ENCODE measurements at places on chromosomes 2 and 18.

DNA sequence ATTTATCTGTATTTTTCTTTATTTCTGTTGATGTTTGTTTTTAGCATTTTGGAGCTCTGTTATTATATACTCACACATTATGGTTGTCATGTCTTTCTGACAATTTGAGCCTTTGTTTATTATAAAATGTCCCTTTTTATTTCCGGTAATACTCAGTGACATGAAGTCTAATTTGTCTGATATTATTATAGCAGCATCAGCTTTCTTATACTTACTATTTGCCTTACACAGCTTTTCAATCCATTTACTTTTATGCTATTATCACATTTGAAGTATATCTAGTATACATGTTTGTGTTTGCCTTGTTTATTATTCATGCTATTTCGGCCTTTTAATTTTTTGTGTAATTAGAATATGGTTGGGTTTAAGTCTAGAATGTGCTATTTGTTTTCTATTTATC is 430.6 kb upstream of the FANCL start:
- no peak for DNase-seq

GRCh38 chr2:100140582-100140981 is 1.8 kb downstream of the AFF3 start:
- no peak for DNase-seq

- DNase-seq: no peak
Observed at GRCh38 chr2:65358678-65359400, 73.6 kb downstream of the SPRED2 start.

GRCh38 chr2:83068714-83069113 is 1390.4 kb downstream of the SUCLG1 start:
- no peak for DNase-seq

GRCh38 chr2:109318150-109318948 is 189.3 kb downstream of the SH3RF3 start:
- no peak for DNase-seq

DNA sequence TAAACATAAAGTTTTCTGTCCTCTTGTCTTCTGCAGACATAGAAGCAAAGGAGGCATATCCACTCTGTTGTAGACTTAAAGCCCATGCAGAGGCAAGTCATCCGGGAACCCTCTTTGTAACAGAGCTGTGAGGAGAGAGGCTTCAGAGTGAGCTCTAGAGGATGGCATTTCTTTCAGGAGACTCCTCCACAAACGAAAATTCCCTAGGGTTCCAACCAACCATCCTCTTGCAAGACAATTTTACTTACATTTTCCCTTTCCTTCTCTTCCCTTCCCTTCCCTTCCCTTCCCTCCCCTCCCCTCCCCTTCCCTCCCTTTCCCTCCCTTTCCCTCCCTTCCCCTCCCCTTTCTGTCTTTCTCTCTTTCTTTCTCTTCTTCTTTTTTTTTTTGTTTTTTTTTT is 446.3 kb upstream of the MAP2 start:
- DNase-seq: no peak

DNA sequence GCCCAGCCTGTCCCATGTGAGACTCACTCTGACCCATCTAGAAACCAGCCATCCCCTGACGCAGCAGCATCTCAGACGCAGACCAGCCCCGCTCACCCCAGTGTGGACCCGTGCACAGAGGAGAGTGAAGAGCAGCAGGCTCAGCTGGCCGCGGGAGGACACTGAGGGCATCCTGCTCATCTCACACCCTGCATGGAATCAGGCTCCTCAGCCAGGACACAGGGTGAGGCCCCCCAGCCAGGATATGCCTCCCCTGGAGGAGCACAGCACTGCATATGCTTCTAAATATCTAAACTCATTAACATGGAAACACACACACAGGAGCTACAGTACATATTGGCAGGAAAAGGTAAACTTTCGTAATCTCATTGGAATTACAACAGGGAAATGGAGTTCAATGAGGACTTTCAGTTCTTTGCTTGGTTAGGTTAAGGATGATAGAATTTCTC is 34.4 kb downstream of the NEMP2 start:
- no peak for DNase-seq

DNA sequence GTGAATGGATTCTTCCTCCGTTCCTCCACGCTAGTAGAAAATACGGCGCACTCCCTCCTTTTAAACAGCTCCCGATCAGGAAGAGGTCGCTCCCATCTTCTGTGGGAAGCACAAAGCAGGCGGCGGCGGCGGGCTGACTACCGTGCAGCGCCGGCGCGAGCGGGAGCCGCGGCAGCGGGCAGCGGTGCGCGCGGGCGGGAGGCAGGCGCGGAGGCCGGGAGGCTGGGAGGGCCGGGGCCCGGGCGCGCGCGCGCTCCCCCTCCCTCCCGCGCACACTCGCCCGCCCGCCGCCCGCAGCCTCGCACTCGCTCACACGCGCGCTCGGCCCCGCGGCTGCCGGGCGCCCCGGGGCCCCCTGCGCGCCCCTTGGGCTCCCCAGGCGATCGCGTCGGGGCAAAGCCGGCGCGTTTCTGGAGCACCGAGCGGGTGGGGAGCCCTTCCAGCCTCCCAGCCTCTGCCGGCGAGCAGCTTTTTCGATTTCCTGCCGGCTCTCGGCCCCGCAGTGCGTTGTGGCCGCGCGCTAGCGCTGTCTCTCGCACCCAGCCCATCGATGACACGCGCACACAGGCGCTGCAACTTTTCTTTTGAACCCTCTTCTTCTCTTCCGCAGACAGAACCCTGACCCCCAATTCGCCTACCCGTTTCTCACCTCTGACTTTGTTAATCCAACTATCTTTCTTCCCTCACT is at the start of gene SLC8A1:
SLC8A1 (minus strand) TSS at position 173 of the 688 bp plus-strand sequence.
- peak; percentile 73 for DNase-seq

Measured in NCI-H345 (cell line).